ENCODE measurements at places on chromosomes 5 and 9.

DNA sequence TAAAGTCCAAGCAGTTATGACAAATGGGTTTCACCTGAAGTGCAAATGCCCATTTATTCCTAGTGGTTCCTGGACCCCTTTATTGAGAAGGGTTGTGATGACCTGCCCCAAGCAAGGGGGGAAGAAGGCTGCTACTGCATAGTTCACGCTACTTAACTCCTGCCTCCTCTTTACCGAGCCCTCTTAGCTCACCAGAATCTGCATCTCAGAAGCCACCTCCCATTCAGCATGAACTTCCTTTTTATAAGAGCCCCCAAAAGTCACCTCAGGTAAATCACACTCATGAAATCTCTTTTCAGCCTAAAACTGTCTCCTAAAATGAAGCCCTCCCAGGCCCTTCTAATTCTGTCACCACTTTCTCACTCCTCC is 26.6 kb upstream of the C9orf72 start:
- DNase-seq, result no peak

DNA sequence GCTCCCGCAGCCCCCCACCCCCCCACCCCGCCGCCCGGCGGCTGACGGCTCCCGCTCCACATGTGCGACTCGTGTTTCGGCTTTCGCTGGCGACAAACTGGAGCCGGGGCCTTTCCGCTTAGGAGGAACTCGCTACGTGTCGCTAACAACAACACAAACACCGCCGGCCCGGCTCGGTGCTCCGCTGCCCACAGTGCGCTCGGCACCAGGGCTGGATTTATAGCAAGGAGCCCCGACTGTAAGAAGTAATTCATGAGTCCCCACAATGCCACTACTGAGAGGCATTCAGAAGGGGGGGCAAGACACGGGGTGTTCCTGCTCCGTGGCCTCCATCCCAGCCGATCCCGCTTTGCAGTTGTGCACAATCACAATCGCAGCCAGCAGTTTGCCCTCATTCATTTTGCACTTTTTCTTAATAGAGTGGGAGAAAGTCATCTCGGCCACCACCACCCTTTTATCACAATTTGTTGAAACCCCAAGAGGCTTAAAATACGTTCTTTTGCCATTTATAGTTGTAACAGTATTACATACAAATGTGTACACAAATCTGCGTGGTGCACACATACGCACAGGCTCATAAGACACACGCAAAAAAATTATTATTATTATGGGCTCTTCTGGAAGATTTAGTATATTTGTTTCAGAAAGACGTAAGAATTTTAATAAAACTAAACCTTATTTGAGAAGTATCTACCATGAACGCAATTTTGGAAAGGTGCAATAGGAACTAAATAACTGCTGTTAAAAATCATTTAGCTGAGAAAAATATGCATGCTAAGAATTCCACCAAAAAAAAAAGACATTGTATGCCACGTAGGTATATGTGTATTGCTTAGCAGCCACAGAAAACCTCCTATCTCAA is 48.1 kb downstream of the EBF1 start:
- no peak for DNase-seq

- no peak for DNase-seq
Observed at GRCh38 chr9:87428659-87429058, 69.0 kb upstream of the DAPK1 start.

DNA sequence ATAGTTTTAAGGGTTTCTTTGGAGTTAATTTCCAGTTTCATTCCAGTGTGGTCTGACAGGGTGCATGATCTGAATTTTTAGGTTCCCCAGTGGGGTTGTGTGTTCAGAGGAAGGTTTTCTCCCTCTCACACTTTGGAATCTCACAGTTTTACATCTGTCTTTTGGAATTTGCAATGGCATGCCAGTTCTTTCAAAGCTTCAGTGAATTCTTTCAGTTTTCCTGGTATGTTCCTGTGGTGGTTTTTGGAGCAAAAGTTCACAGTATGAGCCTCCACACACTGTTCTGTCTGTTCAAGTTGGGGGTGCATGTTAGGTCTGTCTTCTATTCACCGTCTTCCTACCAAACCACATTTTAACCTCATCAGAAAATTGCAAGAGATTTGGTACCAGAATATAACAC is 624.2 kb downstream of the KCTD16 start:
- no peak for DNase-seq

DNA sequence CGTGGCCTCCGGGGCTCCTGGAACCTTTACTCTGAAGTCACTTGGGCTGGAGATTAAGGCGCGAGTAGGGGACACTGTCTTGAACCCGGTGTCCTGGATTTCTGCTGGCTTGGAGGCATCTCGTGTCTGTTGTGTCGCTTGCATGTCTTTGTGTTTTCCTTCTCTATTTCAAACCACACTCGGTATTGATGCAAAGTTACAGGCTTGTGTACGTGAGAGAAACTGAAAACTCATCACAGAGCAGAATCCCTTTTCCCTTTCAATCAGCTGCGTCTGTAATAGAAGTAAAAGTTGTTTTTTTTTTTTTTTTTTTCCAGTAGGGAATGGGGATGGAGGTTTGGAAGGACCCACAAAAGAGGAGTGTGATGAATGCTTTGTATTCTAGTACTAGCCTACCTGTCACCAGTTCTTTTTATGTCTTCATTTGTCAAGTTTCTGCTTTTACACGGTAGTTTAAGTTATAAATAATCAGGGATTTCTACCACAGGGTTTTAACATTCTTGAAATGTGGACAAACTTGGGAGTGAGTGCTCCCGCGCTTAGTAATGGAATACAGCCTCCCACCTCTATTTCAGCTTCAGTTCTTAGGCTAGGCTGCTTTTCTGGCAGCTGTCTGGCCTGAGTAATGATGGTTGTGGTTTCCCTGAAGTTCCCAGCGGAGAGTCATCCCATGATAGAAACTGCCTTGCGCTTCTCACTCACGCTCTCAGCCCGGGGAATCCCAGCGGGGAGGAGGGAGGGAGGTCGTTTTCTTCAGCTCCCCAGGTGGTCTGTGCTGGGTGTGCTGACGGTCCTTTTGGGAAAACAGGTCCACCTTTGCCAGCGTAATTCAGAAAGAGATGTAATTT is 763 bp downstream of the TJP2 start:
- DNase-seq, result no peak

GRCh38 chr5:103473725-103474124 is 88.9 kb downstream of the NUDT12 start:
- DNase-seq, result no peak

DNA sequence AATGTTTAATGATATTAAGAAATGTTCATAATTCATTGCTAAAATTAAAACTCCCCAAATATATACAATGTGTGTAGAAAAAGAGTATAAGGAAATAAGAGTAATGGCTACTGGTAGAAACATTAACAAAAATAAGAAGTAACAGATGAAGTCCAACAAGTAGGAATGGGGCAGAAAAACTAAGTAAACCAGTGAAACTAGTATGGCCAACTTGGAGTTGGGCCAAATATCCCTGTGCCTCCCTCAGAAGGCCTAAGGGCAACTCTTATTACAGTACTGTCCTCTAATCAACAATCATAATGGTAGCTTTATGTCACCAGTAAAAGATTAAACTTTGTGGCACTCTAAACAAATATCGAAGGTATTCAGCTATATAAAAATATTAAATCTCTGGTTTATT is 93.5 kb downstream of the SSBP2 start:
- no peak for DNase-seq

- DNase-seq, result no peak
Observed at GRCh38 chr9:69066955-69067354, 31.4 kb downstream of the FXN start.
